ENCODE measurements at places on chromosomes 5 and 9.
A peak's percentile ranks its signal among the peaks of the same experiment; 100 is the strongest.

DNA sequence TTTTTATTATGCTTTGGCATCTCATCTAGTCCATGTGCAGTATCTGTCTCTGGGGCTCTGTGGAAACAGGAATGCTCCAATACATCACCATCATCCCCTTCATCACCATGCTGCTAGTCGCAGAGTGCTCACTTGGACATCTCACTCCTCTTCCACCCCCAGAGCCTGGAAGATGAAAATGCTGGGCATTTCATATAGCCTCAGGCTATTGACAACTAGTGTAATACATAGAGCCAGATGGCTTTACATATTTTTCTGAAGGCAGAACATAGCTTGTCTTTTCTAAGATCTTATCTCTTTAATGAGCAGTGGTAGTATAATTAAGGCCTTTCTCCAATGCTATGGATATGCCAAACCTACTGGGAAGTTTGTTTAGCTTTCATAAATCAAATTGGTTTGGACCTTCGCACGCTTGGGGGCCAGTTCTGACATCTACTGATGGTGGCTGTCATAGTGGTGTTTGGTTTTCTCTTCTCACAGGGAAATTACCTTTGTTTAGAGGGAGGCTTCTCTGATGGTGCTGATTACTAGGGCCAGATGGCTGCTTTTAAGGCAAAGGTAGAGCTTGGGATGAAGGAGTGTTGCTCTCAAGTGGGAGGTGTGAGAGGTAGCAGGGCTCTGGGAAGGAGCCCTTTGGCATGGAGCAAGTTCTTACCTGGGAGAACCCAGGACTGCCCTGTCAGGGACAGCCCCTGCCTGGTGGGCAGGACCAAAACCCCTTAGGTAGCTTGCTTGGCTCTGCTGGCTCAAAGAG, 63.1 kb upstream of the CXCL14 start:
- DNase-seq = no peak

DNA sequence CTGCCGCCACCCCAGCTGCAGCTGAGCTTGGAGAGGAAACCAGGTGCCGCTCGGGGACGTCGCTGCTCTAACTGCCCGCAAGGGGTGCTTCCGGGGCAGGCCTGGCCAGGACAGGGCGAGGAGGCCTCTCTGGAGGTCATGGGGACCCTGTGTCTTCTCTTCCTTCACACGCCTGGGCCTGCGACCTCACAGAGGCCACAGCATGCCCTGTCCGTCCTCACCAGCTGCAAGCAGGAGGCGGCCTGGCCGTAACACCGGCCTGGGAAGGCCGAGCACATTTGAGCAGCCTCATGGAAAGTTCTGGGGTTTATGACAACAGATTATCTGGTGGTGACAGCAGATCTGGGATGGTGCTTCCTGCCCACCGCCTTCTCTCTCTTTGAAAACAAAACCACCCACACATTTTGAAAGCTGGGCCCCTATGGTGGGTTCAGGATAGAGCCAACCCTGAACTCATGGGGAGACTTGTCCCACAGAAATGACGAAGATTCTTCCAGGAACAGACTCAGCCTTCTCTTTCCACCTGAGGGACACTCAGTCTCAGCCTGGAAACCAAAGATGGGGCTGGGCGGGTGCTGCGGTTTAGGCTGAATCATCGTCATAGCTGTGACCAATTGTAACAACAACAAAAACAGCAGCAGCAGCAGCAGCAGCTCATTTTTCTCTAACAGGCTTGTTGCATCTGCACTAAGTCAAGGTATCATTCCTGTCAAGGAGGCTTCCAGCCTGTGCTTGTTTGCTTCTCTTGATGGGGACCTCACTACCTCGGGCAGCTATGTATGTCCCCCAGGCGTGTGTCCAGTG, 99.6 kb upstream of the RAPGEF1 start:
- DNase-seq = peak; percentile 65

- DNase-seq = peak; percentile 14
These were observed 1550.1 kb downstream of the MAT2B start for GRCh38 chr5:165055476-165055875.

DNA sequence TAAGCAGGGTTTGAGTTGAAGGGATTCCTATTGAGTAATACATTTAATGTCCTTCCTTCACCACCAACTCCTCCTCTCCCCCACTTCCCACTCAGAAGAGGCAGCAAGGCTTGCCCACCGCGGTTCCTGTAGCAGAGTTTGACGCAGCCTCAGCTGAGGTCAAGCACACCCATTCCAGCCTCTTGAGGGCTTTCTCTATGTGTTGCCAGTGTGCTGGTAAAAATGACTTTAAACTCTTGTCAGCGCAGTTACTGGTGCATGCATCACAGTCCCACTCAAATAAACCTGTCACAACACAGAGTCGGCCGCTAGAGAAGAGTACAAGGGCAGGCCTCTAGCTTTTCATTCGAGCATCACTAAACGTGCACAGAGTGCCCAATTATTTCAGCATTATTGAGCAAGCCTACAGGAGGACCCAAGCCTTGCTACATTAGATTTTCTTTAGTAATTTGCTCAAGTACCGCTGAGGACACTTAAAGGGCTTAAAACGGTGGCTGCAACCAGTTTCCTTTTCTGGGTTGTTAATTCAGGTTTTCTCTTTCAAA, 79.6 kb downstream of the TLE4 start:
- DNase-seq = no peak

- DNase-seq = no peak
These were observed 48.3 kb downstream of the ATPSCKMT start for GRCh38 chr5:10201223-10201868.

GRCh38 chr5:135434591-135435466, 12.3 kb downstream of the DCANP1 start:
- DNase-seq = no peak

GRCh38 chr9:20197976-20198685, 409.3 kb upstream of the SLC24A2 start:
- DNase-seq = no peak

- no peak for DNase-seq
These were observed 12.0 kb upstream of the AOPEP start for GRCh38 chr9:94714494-94714893.

DNA sequence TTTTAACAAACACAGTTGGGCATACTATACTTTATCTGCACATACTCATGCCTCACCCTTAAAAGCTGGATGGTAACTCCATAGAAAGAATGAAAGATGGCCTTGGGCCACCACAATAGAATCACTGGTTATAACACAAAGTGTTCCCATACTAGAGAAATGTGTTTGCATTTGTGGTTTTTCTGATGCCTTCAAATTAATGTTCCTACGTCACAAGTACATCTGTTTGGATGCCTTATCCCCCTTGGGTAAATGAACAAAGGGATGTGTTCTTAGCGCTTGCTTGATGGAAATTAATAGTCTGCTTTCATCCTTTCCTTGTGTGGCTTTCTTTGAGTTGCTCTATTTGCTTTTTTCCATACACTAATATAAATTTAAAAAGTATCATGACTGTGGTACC, 291.1 kb upstream of the PDE4D start:
- no peak for DNase-seq

DNA sequence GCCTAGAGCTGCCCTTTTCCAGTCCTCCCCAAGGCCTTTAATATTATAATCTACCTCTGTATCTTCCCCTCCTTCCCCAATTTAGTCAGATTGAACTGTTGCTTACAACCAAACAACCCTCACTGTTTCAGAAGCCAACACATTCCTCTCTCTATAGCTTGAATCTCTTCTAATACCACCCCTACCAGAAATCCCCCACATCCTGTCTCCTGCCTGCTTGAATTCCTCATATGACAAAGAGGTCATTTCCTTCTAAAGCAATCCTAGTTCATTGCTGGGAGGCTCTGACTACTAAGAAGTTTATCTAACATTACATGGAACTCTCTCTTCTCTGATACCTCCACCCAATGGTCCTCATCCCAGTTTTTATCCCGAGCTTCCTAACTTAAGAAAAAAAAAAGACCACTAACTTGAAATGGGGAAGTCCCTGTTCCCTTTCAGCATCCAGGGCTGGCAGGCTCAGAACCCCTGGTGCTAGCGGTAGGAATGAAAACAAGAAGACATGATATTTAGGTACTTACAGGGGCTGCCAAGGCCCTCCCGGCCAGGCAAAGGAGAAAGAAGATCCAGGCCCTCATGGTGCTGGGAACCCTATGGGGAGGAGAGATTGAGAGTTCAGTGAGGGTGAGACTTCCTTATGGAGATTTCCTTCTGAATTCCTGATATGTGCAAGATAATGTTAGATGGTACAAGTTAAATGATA, 11.0 kb downstream of the SPARC start:
- DNase-seq = no peak

- DNase-seq = no peak
These were observed 48.4 kb upstream of the SNAPC3 start for GRCh38 chr9:15374310-15374709.

- DNase-seq = no peak
These were observed 403.4 kb downstream of the MAN2A1 start for GRCh38 chr5:110092955-110093785.

- DNase-seq = no peak
These were observed 172.1 kb downstream of the SNX18 start for GRCh38 chr5:54689411-54690251.

GRCh38 chr5:77374686-77375085, 117.4 kb downstream of the WDR41 start:
- DNase-seq = no peak

DNA sequence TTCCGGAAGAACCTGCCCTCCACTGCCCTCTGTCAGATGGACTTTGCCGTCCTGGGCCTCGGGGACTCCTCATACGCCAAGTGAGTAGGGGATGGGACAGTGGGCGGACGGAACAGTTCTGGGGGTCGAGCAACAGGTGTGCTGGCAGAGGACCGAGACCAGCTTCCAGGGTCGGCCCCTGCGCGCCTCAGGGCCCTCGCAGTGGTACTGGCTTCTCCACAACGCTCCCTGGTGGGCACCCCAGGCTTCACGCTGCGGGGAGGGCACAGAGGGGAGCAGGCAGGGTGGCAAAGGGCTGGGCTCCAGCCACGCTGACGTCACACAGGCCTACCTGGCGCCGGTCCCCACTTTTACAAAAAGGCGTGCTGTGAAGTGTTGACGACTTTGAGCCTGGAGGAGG, 7.0 kb downstream of the NDOR1 start:
- DNase-seq = no peak

- no peak for DNase-seq
These were observed 72.5 kb downstream of the AMBP start for GRCh38 chr9:114005371-114006154.

- DNase-seq = no peak
These were observed 13.5 kb upstream of the DHFR start for GRCh38 chr5:80668016-80668969.

DNA sequence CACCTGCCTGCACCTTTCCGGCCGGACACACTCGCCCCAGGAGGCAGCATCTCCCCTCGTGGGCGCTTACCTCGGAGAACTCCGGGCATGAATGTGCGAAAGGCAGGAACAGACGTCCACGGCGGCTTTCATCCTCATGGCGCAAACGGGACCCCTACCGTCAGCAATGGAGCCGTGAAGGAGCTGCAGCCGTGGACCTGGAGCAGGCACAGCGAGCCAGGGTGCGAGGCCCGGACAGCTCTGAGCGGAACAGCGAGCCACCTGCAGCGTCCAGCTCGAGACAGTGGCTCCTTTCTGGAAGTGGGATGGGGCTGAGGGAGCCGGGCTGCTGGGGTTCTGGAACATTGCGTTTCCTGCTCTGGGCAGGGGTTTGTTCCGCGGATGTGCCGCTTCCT, 7.8 kb upstream of the SLC6A19 start:
- no peak for DNase-seq

DNA sequence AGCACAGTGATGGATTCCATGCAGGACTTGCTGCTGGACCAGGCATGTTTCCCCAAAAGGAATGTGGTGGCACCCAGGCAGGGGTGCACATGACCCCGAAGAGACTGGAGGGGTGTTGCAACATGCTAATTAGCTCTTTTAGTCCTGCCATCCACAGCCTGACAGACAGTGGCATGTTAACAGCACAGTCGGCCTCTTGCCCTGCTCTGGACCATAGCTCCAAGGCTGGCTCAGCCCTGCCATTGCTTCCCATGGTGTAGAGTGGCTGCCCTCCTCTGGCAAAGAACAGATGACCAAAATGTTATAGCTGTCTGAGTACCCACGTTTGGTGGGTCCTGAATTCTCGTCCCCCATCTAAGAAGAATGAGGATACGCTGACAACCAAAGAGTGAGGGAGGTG, 736.4 kb upstream of the PTPRD start:
- no peak for DNase-seq

- peak; percentile 34 for DNase-seq
These were observed 767 bp downstream of the RALGPS1 start for GRCh38 chr9:126915281-126915816.

DNA sequence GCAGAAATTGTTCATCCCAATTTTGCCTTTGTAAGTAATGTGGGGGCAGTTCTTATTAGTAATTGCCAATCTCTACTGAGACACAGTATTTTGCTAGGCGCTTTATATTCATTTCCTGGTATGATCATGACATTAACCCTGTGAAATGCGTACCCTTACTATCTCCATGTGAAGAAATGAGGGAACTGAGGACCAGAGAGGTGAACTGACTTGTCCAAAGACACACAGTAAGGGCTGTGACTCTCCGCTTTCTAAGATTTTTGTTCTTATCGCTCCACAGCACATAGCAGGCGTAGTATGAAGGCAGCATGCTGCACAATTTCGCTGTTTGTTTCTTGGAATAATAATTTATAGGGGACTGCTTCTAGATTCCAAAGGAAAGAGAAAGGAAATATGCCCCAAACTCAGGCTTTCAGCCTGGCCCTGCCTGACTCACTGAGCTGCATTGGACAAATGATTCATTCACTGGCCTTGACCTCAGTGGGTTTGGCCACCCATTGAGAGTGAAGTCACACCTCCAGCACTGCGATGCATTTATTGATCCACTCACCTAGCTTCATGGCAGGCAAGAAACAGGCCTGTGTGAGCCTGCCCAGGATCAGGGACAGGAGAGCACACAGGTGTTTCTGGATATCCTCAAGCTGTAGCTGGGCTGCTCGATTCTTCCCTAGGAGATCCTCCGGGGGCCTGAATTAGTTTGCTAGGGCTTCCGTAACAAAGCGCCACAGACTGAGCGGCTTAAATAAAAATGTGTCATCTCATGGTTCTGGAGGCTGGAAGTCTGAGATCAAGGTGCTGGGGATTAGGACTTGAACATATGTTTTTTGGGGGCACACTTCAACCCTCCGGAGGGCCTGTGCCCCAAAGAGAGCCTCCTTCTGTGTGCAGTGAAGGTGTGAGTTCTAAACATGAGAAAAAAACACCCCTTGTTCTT, 7.2 kb upstream of the DUSP1 start:
- DNase-seq = peak; percentile 97

- DNase-seq = no peak
These were observed 800.1 kb downstream of the BRINP1 start for GRCh38 chr9:118569148-118569547.

- no peak for DNase-seq
These were observed 147.7 kb downstream of the GLIS3 start for GRCh38 chr9:4152101-4152600.

GRCh38 chr5:89929173-89929572, 480.4 kb downstream of the CETN3 start:
- DNase-seq = peak; percentile 9
